ENCODE measurements at places on chromosomes 2 and 18.

DNA sequence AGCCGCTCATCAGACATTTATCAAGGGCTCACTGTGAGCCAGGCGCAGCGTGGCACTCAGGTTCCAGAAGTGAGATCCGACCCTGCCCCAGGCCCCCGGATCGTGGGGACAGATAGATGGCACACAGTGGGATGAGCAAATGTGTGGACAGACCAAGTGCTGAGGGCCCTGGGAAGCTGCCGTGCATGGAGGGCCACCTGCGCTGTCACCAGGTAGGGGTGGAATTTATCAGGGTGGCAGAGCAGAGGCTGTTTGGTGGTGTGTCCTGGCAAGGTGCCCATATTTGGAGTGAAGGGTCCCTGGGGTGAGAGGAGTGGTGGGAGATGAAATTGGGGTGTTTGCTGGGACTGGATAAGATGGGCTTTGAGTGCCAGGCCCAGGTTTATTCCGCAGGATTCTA is 92.8 kb upstream of the HS6ST1 start:
- peaks cover 3% of the 10 kb centered on the region for H3K4me1 ChIP-seq
- H3K36me3 ChIP-seq: no peaks in the 10 kb centered on the region
- peaks cover 34% of the 10 kb centered on the region for H3K27me3 ChIP-seq
- H3K4me3 ChIP-seq: no peak overlapping the region
- no peak overlapping the region for H3K27ac ChIP-seq
- no peak for DNase-seq

- DNase-seq: no peak
- no peaks in the 10 kb centered on the region for H3K36me3 ChIP-seq
- H3K27me3 ChIP-seq: peaks cover 37% of the 10 kb centered on the region
- no peaks in the 10 kb centered on the region for H3K4me1 ChIP-seq
- H3K27ac ChIP-seq: no peak overlapping the region
These were observed 235.4 kb upstream of the SLC14A2 start for GRCh38 chr18:45379903-45380302.

- H3K27me3 ChIP-seq: no peaks in the 10 kb centered on the region
- peaks cover 23% of the 10 kb centered on the region for H3K4me1 ChIP-seq
- H3K4me3 ChIP-seq: peak overlapping the region; percentile 62
- peak overlapping the region; percentile 88 for H3K27ac ChIP-seq
These were observed 31.6 kb upstream of the SNORC start for GRCh38 chr2:232838406-232838874.

DNA sequence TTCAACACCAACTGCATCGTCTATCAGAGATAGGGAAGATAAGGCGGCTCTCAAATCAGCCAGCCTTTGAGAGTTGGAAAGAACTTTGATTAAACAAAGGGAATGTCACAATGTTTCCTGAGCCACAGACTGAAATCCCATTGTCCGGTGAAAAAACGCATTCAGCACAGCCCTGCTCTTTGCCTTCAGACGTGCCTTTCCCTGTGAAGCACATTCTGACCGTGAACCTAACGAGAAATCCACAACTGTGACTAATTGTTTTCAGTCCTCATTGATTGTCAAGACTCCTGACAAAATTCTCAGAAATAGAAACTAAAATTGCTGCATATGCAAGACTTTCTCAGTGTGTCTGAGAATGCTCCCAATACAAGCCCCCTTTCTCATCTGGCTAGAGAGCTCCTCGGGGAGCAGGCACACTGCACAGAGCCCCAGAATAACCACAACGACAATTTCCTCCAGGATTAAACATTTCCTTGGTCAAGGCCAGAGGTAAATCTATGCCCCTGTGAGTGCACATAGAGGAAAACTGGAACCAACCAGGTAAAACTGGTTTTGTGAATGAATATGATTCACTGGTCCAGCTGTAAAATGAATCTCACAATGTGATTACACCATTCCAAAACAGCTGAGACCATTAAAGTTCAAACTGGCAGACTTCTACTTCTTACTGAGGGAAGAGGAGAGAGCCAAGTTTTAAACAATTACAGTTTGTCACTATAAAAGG is 561.9 kb upstream of the ID2 start:
- peak overlapping the region; percentile 64 for H3K27ac ChIP-seq
- H3K27me3 ChIP-seq: no peaks in the 10 kb centered on the region
- DNase-seq: no peak
- no peak overlapping the region for H3K4me3 ChIP-seq

GRCh38 chr18:8654503-8655451 is 45.5 kb downstream of the RAB12 start:
- H3K27ac ChIP-seq: peak overlapping the region; percentile 57
- no peaks in the 10 kb centered on the region for H3K36me3 ChIP-seq
- DNase-seq: no peak
- no peak overlapping the region for H3K4me3 ChIP-seq
- H3K27me3 ChIP-seq: peaks cover 17% of the 10 kb centered on the region

GRCh38 chr18:51525453-51526225 is 328.2 kb upstream of the MEX3C start:
- DNase-seq: no peak
- no peak overlapping the region for H3K4me3 ChIP-seq
- H3K4me1 ChIP-seq: peaks cover 2% of the 10 kb centered on the region
- H3K27me3 ChIP-seq: no peaks in the 10 kb centered on the region
- no peaks in the 10 kb centered on the region for H3K36me3 ChIP-seq

DNA sequence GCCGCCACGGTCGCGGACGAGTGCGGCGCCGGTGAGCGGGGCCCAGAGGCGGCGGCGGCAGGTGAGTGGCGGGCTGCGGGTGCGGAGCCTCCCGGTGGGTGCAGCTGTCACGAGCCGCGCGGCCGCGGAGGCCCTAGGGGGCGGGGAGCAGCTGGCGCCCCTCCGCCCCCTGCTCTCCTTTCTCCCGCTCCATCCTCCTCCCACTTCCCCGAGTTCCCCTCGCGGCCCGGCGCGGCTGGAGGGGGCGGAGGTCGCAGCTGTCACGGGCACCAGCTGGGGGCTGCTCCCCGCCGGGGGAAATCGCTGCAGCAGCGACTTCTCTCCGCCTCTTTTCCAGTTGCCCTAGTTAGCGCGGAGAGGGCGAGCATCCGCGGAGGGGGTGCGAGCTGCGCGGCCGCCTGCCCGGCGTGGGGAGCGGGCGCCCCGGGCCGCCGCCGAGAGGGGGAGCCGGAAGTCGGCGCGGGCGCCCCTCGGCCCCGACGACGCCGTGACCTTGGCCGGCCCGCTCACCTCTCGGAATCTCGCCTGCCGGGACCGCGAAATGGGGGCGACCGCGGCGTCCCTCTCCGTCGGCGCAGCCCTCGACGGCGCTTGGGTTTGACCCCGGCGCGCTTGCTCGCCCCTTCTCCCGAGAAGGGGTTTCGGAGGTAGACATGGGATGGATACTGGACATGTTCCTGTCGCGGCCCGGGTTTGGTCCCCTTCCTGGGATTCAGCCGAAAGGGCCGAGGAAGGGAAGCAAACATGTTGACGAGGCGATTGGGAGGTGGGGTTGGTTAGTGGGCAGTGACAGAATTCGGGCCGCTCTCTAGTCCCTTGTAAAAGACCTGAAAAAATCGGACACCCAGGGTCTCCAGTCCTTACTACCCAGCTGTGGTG is 727 bp downstream of the NCOA1 start:
- peak; percentile 58 for DNase-seq
- peak overlapping the region; percentile 94 for H3K27ac ChIP-seq
- peak overlapping the region; percentile 92 for H3K4me3 ChIP-seq
- peaks cover 63% of the 10 kb centered on the region for H3K4me1 ChIP-seq
- no peaks in the 10 kb centered on the region for H3K27me3 ChIP-seq
- peaks cover 17% of the 10 kb centered on the region for H3K36me3 ChIP-seq

- no peak for DNase-seq
- peaks cover 39% of the 10 kb centered on the region for H3K27me3 ChIP-seq
- H3K36me3 ChIP-seq: no peaks in the 10 kb centered on the region
These were observed 6.8 kb downstream of the MEIS1 start for GRCh38 chr2:66441581-66442320.

- no peak overlapping the region for H3K27ac ChIP-seq
- no peaks in the 10 kb centered on the region for H3K36me3 ChIP-seq
- no peak for DNase-seq
- no peak overlapping the region for H3K4me3 ChIP-seq
These were observed 297.4 kb downstream of the SMAD2 start for GRCh38 chr18:47632970-47633635.

- no peak overlapping the region for H3K27ac ChIP-seq
- H3K36me3 ChIP-seq: no peaks in the 10 kb centered on the region
- no peaks in the 10 kb centered on the region for H3K27me3 ChIP-seq
- no peak for DNase-seq
- H3K4me1 ChIP-seq: no peaks in the 10 kb centered on the region
These were observed 72.8 kb downstream of the AQP4 start for GRCh38 chr18:26792661-26793060.

DNA sequence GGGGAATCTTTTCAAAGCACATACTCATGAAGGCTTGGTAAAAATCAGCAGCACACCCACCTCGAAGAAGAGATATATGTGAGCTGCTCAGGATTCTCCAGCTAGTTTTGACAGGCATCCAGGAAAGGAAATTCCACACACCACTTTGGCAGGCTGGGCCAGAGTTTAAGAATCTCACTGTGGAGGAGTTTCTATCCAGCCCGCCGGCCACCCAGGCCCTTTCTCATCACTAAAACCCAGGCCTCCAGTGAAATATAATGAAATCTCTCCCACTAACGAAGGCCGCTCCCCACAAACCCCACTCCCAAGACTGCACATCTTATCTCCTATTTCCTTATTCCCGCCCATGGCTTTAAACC is 202.0 kb downstream of the GLI2 start:
- H3K27me3 ChIP-seq: peaks cover 27% of the 10 kb centered on the region
- DNase-seq: no peak
- no peak overlapping the region for H3K27ac ChIP-seq

- no peak for DNase-seq
- H3K4me3 ChIP-seq: no peak overlapping the region
- no peaks in the 10 kb centered on the region for H3K27me3 ChIP-seq
- H3K4me1 ChIP-seq: no peaks in the 10 kb centered on the region
- no peak overlapping the region for H3K27ac ChIP-seq
These were observed 61.8 kb upstream of the SPOPL start for GRCh38 chr2:138439733-138440132.
